ENCODE measurements at places on chromosomes 6 and 20.

- DNase-seq, result no peak
Measured at GRCh38 chr6:87907521-87907920, 140.1 kb upstream of the SPACA1 start.

- DNase-seq, result no peak
Measured at GRCh38 chr20:63354636-63355350, 6.4 kb downstream of the CHRNA4 start.

- DNase-seq, result no peak
Measured at GRCh38 chr6:130557481-130558112, 191.8 kb downstream of the TMEM200A start.

DNA sequence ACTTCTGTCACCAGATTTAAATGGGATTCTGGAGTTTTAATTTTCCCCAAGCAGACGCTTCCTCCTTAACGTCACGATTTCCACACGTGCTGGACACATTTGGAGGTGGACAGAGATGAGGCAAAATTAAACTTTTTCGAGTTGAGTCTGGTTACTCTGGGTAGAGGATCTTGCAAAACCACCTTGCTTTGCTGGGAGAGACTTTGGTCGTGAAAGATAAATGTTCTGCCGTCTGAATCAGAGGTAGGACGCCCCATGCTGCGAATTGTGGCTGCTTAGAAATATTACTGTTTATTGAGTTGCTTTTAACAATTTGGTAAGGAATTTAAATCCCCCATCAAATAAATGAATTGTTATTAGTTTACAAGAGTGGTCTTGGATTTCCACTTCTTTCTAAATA lies 46.8 kb downstream of the CTCFL start:
- DNase-seq, result no peak

DNA sequence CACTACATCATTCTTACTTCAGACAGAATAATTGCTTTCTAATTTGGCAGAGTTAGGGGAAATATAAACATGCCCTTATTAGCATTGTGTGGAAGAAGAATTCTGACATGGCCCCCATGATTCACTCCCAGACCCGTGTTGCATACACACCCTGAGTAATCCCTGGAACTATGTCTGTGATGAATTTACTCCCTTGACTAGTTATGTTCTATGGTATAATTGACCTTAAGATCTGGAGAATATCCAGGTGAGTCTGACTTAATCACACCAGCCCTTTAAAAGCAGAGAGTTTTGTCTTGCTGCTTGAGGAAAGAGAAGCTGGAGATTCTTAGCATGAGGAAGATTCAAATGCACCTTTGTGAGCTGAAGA lies 262.9 kb downstream of the SOX4 start:
- no peak for DNase-seq

DNA sequence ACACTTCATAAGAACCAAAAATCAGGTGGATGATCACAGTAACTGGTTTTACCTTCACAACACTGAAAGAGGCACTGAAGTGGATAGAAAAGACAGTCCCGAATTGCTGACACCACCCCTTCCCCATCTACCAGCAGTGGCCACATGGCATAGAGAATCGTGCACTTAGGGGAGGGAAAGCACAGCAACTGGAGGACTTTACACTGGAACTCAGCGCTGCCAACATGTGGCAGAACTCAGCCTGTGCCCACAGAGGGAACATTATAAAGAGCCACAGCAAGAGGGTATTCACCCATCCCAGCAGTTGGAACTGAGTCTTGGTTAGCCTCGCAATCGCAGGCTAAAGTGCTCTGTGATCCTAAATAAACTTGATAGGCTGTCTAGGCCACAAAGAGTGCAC lies 6.5 kb upstream of the KIAA1586 start:
- DNase-seq, result no peak

GRCh38 chr6:139485742-139486475 lies 111.5 kb upstream of the CITED2 start:
- no peak for DNase-seq

DNA sequence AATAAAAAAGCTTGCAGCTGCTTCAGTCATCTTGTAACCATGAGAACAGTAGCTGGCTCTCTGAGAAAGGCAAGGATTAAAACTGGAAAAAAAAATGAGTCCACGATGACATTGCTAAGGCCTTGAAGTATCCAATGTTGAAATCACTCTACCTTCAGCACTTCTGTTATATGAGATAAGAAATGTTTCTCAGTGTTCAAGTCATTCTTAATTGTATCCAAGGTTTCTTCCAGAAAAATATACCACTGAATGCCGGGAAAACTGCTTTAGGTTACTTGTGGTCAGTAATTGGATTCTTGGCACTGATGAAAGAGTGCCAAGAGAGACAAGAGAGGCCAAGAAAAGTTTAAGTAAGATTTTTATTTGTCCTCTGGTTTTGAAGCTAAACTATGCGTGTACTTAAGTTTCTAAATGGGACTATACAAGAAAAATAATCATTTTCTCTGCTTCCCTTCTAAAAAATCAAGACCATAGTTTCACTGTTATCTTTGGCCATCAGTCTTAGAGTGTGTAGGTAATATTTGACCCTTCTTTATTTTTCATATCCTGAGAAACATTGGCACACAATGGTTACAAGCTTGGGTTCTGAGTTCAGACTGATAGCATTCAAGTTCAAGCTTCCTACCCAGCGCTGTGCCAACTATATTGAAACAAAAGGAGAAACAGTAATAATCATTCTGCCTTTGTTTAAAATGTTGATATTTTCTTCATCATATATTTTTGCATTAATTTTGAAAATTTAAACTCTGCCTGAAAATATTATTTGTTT lies 84.6 kb downstream of the TRDN start:
- no peak for DNase-seq

GRCh38 chr6:152343735-152344360 lies 293.3 kb downstream of the SYNE1 start:
- DNase-seq, result no peak

DNA sequence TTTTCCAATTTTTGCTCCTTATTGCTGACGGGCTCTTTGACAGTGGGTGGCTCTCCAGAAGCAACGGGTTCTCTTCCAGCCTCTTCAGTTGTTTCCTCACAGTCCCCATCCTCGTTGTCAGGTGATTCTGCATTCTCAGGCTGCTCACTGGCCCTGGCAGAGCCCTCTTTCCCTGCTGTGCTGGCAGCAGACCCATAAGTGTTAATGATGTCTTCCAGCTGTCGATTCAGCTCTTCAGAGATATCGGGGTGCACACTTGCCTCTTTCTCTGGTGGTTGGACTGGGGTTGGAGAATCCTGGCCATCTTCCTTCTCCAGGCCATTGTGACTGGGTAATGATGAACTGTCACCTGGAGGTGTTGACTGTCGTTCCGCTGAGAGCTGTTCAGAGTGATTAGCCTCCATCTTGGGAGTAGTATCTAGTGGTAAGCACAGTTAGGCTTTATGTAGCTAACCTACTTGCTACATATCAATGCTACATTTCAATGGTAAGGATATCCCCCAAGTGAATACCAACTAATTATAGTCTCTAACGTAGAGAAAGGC lies 3.2 kb downstream of the TXLNB start:
- DNase-seq, result no peak

GRCh38 chr6:68182386-68182785 lies 452.7 kb upstream of the ADGRB3 start:
- no peak for DNase-seq

DNA sequence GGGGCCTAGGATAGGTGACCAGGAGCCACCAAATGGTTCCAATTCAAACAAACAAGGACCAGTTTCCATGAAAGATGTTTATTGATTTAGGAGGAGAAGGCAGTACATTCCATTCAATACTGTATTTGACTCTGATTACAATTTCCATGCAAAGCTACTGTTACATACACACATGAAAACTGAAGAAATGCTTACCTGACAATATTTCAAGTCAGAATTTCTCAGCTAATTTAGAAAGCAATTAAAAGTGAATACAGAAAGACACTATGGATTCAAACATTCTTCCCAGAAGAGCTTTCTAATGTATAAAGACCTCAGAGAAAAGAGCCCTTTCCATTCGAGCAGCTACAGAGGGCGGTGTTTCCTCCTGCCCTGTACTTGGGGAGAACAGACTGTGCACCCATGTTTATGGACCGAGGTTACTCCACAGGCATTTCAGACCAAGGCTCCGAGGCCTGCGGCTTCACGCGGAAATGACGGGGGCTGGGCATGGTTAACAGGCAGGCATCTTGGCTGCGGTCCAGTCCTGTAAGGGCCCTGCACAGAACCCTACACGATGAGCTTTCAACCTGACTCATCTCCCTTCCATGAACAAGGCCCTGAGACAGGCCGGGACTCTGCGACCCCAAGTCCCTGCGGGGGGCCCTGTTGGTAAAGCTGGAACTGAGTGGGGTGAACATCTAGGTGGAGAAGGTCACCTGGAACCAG lies 25.7 kb upstream of the TCFL5 start:
- DNase-seq, result no peak

GRCh38 chr6:76861403-76861802 lies 601.9 kb downstream of the HTR1B start:
- no peak for DNase-seq

DNA sequence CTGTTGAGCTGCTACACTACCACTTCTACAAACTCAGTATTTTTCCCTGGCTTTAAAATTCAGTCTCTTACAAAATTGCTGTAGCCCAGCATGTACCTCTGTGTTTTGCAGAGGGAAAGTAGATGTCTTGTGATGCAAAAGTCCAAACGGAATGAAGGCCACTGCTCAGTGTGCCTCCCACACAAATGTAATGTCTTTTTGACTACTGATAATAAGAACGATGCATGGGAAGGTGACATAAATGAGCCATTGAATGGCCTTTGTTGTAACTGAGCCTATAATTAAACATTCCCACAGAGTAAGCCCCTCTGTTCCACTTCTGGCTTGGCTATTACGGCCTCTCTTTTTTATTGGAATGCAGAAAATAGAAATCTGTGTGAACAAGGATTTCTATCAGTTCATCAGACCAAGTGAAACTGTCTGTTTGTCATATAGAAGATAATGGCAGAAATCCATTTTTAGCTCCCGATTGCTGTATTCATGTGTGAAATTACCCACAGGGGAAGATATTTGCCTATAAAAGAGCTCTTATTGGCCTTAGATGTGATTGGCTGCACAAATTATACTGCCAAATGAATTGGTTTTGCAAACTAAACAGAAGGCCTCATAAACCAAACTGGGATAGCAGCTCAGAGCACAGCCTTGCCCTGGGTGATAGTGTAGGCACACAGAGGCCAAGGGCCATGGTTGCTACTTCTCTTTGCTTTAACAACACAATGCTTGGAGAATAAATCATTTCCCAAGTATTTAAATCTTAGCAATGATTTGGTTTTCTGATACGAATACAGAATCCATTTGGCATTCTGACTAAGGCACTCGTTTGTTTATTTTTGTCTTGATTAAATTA lies 241.5 kb upstream of the PLN start:
- no peak for DNase-seq

- no peak for DNase-seq
Measured at GRCh38 chr6:170209354-170210025, 81.4 kb downstream of the DLL1 start.

- no peak for DNase-seq
Measured at GRCh38 chr6:160462551-160463109, 114.5 kb downstream of the SLC22A3 start.

DNA sequence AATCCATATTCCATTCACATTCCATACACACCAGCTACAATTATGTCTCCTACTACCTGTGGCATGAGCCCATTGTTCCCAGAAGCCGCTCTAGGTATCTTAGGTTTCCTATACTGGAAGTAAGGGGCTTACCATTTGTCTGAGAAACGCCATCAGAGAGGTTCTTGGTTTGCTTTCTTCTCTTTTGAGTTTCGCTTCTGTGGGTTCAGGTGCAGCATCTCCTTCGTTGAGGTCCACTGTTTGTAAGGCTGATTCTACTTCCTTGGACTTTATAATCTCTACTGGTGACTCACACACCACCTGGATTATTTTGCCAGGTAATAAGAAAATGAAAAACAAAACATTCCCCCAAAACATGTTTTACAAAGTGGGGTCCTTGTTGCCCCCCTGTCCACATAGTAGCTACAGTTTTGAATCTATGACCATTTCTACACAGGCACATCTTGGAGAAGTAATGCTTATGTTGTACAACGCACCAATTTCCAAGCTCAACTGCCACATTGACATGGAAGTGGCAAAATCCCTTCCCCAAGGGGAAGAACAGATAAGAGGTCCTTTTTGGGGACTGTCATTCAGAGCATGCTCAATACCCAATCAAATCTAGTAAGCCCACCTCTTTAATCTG lies 103.5 kb downstream of the BCAS1 start:
- no peak for DNase-seq

GRCh38 chr6:142276256-142276655 lies 25.6 kb upstream of the ADGRG6 start:
- DNase-seq, result no peak

GRCh38 chr6:24513602-24514001 lies 18.8 kb downstream of the ALDH5A1 start:
- no peak for DNase-seq

GRCh38 chr20:61631751-61632150 lies 379.7 kb downstream of the CDH4 start:
- DNase-seq, result no peak

- no peak for DNase-seq
Measured at GRCh38 chr20:31587545-31588389, 17.3 kb upstream of the ID1 start.

GRCh38 chr20:44153636-44154043 lies 33.3 kb downstream of the JPH2 start:
- peak; percentile 69 for DNase-seq

DNA sequence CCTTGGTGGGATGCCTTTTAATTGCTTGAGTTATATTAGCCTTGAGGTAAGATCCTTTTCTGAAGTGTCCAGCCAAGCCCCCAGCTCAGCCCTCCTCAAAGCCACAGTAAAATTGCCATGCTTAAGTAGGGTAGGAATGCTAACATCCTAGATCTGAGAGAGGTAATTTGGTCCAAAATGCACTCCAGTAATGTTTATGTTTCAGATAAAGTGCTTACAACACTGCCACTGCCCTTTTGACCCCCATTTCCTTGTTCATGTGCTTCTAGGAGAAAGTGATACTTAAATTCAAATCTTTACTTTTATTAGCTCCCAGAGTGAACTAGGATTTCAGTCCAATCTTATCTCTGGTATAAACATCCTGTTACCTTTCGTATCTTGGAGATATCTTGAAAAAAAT lies 318.0 kb downstream of the BMP2 start:
- DNase-seq, result no peak

GRCh38 chr20:45752746-45753145 lies 30.6 kb downstream of the SPINT4 start:
- no peak for DNase-seq

DNA sequence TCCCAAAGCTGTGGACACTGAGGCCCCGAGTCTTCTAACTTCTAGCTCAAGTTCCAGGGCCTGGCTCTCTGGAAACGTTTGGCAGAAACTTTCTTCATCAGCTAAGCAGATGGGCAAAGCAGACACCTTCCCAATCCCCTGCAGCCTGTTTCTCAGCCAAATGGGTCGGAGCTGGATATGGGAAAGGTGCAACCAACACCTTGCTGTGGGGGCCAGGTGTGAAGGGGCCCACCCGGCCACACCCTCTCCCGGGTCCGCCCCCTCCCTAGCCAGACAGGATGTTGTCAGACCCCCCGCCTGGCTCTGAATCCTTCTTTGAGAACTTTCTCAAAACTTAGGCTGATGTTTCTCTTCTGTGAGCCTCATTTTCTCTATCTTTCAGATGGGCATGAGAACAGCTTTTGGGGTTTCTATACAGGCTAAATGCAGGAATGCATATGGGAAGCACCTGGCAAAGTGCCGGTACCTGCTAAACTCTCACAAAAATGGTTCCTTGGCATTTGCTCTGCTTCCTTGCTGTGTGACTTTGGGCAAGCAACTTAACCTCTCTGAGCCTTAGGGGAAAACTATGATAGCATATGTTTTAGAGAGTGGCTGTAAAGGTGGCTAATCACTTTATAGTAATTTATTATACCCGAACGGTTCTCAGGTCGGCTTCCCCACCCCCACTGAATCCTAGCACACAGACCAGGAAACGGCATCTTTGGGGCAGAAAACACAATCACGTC lies 1.8 kb downstream of the SNAI1 start:
- no peak for DNase-seq
